ENCODE measurements at places on chromosomes 7 and 10.

DNA sequence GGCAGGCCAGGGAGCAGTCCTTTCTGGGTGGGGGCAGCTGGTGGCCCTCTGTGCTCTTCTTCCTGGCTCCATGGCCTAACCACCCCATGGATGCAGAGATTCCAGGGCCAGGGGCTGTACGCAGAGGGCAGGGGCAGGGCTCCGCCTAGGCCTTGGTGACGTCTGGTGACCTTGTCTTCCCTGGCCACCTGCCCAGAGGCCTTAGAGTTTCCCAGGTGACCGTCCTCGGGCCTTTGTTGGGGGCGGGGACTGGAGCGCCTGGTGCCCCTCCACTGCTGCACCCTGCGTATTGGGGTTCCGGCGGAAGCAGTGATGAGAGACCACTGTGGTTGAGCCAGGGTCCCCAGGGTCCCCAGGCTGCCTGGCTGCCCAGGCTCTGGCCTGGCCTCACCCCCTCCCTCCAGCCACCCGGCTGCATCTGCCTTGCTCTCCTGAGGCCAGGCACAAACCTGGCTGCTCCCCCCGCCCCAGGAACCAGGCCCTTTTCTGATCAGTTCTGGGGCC is 10.3 kb downstream of the PWWP2B start:
- DNase-seq = peak; percentile 96

- no peak for DNase-seq
Measured at GRCh38 chr7:150941351-150942000, 36.6 kb downstream of the KCNH2 start.

GRCh38 chr10:6925146-6925545 is 345.1 kb upstream of the PRKCQ start:
- DNase-seq = no peak

GRCh38 chr7:37770838-37771237 is 77.6 kb upstream of the NME8 start:
- DNase-seq = no peak

DNA sequence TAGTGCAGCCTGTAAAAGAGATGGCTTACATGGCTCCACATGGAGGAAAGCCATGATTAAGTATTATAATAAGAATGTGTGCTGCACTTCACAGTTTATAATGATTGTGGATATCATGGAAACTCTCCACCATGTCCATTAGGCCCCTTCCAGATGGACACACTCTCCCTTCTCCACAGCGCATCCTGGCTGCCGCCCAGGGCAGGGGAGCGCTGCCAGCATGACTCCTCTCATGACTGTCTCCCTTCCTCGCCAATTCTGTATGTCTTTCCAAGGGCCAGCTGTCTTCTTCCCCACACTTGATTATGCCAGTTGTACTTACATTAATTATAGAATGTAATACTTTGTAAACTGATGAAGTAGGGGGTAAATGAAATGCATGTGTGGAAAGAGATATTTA is 259.3 kb upstream of the TMEM72 start:
- DNase-seq = no peak

DNA sequence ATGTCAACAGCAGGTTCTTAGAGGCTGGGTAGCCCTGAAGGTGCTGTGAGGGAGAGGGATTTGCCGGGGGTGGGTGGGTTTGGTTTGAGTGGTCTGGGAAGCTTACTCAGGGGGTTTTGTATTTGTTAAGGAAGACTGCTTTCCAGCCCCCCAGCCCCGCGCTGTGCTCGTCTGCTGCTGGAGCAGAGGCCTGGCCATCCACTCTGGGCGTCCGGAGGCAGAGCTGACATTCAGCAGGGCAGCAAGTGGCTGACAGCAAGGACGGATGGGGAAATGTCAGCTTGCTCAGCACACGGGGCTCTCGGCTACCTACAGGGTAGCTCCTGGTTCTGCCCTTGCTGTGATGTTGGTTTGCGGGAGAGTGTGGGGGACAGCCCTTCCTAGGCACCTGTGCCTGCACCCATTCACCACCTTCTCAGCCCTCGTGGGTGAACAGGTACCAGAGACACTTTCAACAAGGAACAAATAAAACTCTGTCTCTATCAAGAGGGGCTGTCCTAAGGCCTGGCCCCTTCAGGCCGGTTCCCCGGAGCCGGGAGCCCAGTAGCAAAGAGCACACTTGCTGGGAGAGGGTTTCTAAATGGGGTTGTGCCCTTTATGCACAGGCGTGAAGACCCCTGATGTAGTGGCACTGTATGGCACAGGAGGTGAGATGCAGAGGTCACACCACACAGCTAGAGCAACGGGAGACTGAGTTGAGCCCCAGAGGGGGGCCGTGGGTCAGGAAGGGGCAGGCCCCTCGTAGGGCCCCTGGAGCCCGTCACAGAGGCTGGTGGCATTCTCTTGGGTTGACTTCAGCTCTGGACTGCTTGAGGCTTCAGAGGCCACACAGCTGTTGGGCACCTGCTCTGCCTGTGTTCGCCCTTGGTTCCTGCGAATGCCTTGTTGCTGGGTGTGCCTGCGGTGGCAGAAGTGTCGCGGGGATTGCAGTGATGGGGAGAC is 72.2 kb upstream of the SHH start:
- DNase-seq = no peak

GRCh38 chr7:105796365-105796764 is 80.0 kb downstream of the ATXN7L1 start:
- no peak for DNase-seq

GRCh38 chr10:13496931-13497330 is 31.9 kb downstream of the BEND7 start:
- no peak for DNase-seq

DNA sequence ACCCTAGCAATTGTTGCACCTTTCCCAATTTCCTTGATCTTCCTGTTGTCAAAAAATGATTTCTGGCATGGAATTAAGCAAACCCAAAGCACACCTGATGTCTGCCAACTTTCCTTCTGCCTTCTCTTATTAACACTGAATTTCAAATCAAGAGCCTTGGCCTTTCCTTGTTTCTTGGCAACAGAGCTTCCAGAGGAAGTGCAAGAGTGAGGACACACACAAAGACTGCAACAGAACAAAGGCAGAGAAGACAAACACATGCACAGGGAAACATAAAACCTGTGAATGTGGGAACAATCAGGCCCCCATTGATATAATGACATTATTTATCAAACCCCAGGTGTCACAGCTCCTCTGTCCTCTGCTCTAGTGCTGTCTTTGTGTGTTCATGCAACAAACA is 73.0 kb upstream of the IL6 start:
- no peak for DNase-seq

DNA sequence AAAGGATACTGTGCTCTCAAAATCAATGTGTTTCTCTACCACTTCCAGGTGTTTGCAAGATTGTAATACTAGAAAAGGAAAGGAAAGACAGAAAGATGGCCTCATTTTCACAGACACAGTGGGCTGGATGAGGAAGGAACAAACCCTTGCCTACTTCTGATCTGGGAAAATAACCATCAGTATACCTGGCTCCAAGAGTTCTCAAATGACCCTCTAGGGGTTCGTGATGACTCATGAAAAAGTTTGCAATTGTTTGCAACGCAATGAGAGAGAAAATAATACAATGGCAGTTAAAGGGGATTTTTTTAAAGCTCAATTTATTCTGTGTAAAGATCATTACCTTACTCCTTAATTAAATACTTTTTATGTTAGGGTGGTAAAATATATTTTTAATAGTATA is 197.6 kb upstream of the INHBA start:
- DNase-seq = no peak

GRCh38 chr7:32318300-32319011 is 171.7 kb downstream of the LSM5 start:
- DNase-seq = no peak

- no peak for DNase-seq
Measured at GRCh38 chr7:151133986-151134742, 33.3 kb downstream of the GBX1 start.

DNA sequence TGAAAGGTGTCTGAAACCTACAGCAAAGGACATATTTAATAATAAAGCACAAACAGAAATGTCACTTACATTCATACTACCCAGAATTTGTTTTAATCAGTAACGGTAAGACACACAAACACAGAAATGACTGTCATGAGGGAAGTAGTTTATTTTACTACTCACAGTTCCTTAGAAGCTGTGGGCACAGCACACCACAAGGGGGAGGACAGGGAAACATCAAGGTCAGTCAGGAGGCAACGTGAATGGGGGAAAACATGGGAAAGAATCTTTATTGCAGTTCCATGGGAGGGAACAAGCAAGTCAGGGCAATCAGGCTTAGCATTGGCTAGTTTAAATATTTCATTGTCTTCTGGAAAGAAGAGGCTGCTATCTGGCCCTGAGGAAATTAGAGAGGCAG is 123.8 kb upstream of the PDSS1 start:
- DNase-seq = no peak

DNA sequence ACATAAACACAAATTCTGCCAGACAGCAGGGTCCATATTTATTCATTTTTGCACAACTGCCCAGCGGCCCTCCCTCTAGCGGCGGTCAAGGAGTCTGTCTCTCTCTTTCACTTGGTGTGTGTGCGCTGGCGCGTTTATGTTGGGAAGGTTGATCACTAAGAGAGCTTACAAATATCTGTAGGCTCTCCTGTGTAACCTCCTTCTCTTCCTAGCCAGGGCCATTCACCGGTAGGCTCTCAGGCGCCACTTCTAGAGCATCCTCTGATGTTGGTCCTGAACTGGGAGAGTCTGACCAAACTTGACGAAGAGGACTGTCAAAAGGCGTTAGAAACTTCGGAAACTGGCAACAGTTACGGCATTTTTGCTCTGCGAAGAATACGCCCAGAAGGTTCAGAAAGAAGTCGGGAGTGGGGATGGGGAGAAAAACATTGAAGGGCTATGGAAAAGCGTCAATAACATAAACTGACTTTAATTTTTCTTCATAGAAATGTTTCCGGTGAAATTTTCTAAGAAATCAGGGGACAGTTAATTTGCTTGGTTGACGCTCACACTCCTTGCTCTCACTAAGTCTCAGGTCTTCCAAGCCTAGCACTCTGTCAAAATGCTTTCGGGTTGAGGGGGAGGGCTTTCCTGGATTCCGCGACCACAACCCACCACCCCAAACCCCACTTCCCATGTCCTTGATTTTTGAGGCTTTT is 731.1 kb downstream of the ZWINT start:
- DNase-seq = no peak

GRCh38 chr7:156816943-156817572 is 75.9 kb downstream of the LMBR1 start:
- DNase-seq = no peak

DNA sequence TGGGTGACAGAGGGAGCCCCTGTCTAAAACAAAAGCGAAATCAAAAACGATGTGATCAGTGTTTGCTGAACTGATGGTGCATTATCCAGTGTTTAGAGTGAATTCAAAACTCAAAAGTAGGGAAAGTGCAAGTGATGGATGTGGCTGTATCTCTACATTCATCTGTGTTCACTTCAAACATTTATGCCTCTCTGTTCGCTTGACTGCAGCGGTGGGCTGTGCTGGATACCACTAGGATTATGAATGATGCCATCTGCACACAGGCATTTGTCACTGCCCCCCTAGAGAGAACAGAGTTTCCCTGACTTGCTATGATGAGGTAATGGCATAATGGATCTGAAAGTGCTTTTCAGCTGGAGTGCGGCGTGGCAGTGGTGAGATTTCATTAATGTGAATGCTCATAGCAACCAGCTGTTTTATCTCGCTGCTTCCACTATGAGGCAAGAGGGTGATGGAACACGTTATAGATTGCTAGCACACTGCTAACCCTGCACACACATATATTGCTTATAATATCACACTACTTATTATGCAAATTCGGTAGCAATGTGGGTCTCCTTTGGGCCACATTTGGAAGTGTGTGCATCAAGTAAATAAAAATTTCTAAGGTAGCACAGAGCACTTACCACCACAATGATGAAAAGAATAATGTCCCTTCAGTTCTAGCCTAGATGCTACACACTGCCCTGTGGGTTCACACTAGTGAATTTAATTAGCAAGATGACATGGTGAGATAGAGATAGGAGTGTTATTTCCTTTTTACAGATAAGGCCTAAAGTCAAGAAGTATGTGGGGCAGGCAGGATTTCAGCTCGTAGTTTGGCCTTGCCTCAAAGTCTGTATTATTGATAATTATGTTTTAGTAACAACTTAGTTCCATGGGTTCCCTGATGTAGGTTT is 164.7 kb downstream of the CAMK1D start:
- DNase-seq = no peak

GRCh38 chr10:106982268-106982667 is 182.2 kb downstream of the SORCS1 start:
- no peak for DNase-seq

GRCh38 chr10:102935939-102936605 is 18.0 kb downstream of the CNNM2 start:
- DNase-seq = no peak

Measured in LNCaP clone FGC (cell line).